A549 treated with CpdA at 1 μM for 4 hours (cell line): ENCODE measurements at places on chromosomes 2 and 18. TPM values are rescaled to one million over a fixed set of nuclear protein-coding genes. Genes with fewer than 3 reads are reported as not detected.

The SH3RF3 gene
- total RNA-seq: 0.37 to 0.48 TPM (median 0.38 TPM) in 5 replicates

The KATNAL2 gene
- total RNA-seq: 1.5 to 1.9 TPM (median 1.7 TPM) in 5 replicates

The VWC2L gene
- total RNA-seq: not detected in 5 replicates

The ABCG8 gene
- total RNA-seq: not detected in 5 replicates

The MIB1 gene
- total RNA-seq: 5.9 to 11.9 TPM (median 9.3 TPM) in 5 replicates

The SLC30A3 gene
- total RNA-seq: 2.6 to 3.8 TPM (median 3.4 TPM) in 5 replicates
